AG08395 (cell line): ENCODE measurements at places on chromosomes 5 and 9.

GRCh38 chr9:75615284-75615683 lies 275.2 kb upstream of the PCSK5 start:
- no peak for DNase-seq

DNA sequence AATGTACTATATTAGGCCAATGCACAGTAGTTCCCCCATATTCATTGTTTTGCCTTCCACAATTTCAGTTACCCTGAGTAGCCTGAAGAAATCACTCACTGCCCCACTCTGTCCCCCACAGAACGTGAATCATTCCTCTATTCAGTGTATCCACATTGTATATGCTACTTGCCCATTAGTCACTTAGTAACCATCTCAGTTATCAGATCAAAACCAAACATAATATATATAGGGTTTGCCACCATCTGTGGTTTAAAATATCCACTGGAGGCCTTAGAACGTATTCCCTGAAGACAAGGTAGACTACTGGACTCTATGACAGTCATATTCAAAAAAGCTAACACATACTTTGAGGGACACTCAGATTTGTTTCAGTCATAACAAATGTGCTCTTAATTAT lies 465.7 kb upstream of the RGMB start:
- peak; percentile 25 for DNase-seq

DNA sequence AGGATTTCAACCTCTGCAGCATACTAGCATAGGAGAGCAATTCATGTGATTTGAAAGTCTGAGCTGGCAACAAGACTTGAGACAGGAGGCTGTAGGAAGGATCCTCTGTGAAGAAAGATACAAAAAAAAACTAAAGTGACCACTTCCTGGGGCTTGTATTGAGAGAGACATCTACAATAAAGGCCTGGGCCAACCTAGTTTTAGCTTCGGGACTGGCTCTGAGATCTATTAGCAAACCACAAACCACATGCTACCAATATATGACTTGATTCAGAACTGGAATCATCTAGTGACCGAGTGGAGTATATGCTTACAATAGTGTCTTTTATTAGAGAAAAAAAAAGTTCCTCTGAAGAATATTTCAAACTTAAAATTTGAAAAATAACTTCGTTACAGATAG lies 1448.9 kb upstream of the CDH6 start:
- no peak for DNase-seq

DNA sequence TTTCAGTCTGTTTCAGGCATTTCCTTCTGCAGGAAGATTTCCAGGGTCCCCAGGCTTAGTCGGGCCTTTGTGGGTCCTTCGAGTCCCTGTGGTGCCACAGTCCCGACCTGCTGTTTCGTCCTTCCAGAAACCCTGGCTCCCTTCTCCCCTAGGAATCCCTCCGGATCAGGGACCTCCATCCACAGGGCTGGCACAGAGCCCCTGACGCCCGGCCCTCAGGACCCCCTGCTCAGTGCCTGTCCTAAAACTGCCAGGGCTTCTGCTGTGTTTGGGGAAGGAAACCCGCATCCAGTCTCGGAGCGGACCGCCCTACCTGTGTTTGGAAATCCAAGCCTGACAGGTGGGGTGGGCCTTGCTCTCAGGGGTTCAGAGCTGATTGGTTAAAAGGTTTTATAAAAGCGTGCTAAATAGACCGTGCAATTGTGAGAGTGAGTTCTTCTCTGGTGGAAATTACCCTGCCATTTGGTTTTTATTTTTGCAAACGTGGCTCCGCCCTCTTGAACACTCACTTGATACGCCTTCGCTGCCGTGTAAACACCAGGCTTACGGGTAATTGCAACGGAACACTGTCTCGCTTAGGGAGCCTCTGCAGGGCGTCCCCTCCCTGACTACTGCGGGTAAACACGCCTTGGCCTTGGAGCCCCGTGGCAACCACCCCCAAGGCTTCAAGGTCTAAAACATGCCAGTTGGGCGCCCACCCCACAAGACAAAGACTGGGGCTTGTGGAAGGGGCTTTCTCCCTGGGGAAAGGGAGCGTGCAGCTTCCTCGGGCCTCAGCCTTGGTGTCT lies 121.2 kb downstream of the PHF2 start:
- no peak for DNase-seq

DNA sequence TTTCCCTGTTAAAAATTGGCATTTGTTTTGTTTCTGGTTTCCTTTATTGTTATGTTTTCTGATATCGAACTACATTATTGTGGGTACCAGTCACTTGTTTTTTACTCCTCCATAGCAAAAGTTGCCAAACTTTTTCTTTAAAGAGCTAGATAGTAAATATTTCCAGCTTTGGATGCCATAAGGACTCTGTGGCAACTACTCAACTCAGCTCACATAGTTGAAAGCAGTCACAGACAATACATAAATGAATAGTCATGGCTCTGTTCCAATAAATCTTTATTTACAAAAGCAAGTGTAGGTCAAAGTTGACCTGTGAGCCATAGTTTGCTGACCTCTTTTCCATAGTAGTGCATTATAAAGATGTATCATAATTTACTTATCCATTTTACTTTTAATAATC lies 305.0 kb downstream of the RASEF start:
- no peak for DNase-seq

- peak; percentile 56 for DNase-seq
These were observed 358.7 kb upstream of the KLF4 start for GRCh38 chr9:107847978-107848964.

- DNase-seq, result no peak
These were observed 12.8 kb upstream of the UNC5A start for GRCh38 chr5:176797456-176798050.
